ENCODE measurements at places on chromosomes 16 and 17.

GRCh38 chr16:1958715-1959268 lies 546 bp upstream of the NDUFB10 start:
- peak; percentile 9 for ATAC-seq

DNA sequence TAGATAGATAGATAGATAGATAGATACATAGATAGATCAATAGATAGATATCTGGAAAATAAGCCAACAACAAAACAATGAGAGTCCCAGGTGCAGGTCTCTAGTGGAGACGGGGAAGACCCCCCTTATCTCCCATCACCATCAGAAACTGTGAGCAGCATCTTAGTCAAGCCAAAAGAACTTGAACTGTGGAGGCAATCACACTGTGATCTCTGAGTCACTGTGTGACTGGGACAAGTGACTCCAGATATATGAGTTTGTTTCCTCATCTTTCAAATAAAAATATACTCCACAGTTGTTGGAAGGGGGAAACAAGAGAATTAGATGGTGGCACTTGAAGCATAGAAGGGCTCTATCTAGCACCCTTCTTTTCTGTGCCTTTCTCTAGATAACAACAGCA lies 42.1 kb downstream of the NOG start:
- ATAC-seq = no peak

DNA sequence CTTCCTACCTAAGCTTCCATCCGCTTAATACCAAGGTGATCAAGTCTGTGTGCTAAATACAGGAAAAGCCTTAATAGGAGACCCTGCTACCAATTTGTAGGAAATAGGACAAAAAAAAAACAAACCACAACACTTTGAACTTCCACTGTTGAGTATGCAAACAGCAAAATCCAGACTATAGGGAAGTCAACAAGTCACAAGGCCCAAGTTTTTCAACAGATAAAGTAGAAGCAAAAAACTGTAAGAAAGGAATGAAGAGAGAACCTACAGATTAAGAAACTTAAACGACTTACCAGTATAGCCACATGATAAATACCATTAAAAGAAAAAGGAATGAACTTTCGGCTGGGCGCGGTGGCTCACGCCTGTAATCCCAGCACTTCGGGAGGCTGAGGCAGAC lies 7.4 kb downstream of the USP22 start:
- no peak for ATAC-seq

DNA sequence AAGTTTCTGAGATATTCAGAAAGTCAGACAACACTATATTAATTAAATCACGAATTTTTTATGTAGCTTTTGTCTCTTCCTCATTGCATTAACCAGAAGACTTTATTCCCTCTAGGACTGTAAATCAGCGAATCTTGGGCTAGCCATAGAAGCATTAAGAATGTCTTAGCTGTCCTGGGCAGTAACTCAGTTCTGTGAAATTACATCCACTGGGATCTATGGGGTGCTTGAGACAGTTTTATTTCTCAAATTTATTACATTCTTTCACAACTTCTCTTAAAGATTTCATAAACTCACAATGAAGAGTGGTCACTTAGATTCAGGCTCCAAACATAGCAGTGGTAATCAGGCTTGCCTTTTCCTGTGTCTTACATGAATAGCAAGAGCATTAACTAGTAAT lies 1153.4 kb downstream of the CDH8 start:
- no peak for ATAC-seq

DNA sequence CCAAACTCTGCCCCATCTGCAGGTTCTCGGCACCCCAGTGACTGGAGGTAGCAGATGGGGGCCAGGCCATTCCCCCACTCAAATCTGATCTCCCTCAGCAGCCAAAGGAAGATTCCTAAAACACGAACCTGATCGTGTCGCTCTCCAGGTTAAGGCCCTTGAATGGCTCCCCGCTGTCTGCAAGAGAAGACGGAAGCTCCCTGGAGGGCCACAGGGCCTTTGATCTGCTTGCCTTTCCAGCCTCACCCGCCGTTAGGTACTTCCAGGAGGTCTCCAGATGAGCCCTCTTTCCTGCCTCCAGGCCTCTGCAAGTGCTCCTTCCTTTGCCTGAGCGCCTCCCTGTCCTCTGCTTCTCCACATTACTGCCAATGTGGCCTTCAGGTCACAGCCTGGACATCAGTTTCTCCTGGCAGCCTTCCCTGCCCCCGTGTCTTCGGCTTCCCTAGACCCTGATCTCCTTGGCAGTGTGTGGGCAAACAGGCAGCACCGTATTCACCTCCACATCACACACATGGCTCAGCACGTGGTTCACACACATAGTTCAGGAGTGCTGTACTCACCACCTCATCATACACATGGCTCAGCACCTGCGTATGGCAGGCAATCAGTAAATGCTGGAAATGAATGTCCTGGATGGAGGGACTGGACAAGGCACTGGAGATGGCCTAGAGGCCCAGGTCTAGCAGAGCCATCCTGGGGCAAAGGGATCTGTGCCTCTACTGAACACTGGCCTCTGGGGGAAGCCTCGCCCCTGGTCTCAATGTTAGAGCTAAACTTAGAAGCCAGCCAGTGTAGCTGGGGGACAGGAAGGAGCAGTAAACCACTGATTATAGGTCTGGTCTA lies 26.4 kb upstream of the MRPS23 start:
- no peak for ATAC-seq

- ATAC-seq = peak; percentile 90
Observed at GRCh38 chr17:76696763-76697701, 13.7 kb downstream of the MXRA7 start.

- ATAC-seq = no peak
Observed at GRCh38 chr17:62619417-62620155, 7.9 kb upstream of the MRC2 start.

GRCh38 chr17:36048066-36048465 lies 16.0 kb upstream of the CCL18 start:
- no peak for ATAC-seq

- no peak for ATAC-seq
Observed at GRCh38 chr16:50679676-50680555, 1.2 kb downstream of the SNX20 start.

- ATAC-seq = peak; percentile 18
Observed at GRCh38 chr17:57875290-57876022, 25.6 kb upstream of the MRPS23 start.

GRCh38 chr17:28950017-28950751 lies 1.1 kb downstream of the PHF12 start:
- ATAC-seq = no peak

DNA sequence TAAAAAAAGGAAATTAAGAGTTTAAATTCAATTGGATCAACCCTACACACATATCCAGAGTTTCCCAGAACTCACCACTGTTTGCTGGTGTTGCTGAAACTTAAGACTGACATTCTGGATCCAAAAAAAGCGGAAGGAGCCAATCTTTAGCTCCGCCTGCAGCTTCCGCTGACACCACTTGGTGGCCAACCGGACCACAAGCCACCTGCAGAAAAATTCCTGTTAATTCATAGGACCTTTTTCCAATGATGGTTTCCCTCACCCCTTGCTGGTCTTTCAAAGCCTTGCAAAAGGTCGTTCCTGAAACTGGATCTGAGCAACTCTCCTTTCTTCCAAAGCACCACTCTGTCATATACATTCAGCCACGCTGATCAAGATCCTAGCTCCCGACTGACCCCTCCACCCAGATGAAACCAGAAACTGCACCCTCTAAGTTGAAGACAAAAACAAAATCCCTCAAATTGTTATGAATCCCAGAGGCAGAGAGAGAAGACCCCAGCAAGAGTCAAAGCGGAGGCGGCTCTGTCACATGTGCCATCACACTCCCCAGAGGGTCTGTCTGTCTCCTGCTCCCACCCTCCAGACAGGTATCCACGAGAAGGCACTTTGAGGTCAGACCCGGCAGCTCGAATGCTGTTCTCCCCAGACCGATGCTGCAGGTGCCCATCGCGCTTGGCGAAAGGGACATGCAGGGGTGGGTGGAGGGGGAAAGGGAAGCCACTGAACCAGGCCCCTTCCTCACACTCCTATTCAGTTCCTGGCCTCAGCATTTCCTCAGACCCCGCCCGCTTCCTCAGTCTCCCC lies 773 bp downstream of the BLTP2 start:
- peak; percentile 27 for ATAC-seq

DNA sequence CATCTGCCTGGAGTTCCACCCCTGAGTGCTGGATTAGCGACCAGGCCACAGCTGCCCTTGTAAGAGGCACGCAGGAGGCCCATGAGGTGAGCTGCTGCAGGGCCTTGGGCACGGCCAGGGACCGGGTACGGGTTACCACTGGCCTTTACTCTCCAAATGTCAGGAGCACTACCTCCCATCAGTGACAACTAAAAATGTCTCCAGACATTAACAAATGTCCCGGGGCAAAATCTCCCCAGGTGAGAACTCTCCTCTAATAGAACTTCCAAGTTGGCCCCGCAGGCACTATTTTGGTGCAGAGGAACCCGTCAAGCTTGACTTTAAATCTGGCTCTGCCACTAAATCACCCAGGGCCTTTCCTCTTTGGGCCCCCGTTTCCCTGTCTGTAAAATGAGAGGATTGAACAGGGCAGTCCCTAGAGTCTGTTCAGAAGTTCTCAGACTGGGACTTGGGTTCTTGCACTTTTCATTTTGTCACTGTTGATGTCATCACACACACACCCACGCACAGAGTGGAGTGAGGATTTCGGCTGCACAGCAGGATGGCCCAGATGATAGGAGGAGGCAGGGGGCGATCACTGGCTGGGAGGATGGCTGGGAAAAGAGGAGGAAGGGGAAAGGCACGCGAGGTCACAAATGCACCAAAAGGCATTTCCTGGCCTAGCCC lies 24.5 kb upstream of the MAPT start:
- ATAC-seq = no peak

DNA sequence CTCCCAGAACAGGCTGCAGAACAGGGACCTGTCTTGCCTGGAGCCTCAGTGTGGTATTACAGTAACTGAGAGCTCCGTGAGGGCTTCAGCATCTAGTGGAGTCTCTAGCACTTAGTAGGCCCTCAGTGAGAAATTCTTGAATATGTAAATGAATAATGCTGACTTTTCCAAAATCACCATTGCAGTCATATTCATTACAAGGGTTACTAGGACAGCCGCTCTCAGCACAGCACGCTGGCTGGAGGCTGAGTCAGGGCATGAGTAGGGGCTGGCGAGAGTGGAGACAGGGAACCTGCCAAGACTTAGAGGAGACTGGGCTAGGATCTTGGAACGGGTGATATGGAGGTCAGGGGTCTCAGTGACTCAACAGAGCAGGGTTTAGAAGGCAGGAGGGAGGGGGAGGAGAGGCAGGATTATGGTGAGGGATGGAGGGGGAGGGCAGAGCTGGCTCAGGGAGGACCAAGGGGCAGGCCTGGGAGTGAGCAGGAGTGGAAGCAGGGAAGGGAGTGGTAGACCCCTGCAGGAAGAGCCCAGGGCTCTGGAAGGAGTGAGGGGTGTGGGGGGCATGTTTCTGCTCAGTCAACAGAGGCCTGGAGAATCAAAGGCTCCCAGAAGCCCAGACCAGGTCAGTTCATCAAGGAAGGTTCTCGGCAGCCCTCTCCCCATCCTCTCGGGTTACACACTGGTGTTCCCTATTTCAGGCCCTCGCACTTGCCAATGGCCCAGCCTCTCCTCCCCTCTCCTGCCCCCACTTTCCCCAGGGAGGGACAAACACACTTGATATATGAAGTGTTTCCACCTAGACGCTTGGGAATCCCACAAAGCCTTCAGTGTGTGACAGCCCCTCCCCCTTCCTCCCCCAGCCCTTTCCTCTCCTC lies 42.3 kb downstream of the FZD2 start:
- no peak for ATAC-seq

GRCh38 chr17:10420811-10421210 lies 939 bp downstream of the MYH8 start:
- ATAC-seq = no peak

DNA sequence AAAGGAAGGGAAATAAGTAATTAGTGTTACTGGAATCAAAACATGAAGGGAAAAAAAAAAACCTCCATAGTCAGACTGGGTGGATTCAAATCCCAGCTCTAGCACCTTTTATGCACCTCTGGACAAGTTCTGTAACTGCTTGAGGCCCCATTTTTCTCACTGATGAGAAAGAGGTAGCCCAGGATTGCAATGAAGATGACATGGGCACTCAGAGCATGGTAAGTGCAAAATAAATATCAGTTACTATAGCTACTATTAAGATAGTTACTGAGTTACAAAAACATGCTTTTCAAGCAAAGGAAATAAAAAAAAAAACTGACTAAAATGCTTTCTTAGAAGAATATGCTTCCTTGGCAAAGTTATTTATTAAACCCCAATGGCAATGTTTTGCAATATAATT lies 58.8 kb downstream of the CEP95 start:
- ATAC-seq = no peak

GRCh38 chr17:76272541-76273444 lies 7.6 kb downstream of the UBALD2 start:
- ATAC-seq = peak; percentile 57

DNA sequence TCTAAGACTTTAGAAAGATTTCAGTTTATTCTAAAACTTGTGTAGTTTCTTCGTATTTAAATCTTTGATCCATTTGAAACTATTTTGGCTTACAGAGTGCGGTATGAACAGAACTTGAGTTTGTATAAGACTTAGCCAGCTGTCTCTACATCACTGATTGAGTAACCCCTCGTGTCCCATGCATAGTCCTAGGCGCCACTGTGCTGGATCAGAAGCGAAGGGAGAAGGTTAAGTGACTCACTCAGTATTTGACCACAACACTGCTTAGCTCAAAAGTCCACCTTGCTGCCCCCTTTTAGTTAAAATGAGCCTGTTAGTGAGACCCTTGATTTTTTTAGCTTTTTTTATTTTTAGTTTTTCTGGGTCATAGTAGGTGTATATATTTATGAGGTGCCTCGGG lies 28.4 kb downstream of the CD300LB start:
- ATAC-seq = no peak

DNA sequence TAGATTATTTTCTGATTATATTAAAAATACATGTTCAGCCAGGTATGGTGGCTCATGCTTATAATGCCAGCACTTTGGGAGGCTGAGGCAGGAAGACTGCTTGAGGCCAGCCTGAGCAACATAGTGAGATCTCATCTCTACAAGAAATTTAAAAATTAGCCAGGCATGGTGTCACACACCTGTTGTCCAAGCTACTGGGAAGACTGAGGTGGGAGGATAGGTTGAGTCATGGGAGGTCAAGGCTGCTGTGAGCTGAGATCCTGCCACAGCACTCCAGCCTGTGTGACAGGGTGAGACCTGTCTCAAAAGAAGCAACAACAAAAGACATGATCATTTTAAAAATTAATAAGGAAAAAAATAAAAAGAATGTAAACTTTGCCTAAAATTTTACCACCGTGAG lies 40.7 kb downstream of the PRAC1 start:
- no peak for ATAC-seq

DNA sequence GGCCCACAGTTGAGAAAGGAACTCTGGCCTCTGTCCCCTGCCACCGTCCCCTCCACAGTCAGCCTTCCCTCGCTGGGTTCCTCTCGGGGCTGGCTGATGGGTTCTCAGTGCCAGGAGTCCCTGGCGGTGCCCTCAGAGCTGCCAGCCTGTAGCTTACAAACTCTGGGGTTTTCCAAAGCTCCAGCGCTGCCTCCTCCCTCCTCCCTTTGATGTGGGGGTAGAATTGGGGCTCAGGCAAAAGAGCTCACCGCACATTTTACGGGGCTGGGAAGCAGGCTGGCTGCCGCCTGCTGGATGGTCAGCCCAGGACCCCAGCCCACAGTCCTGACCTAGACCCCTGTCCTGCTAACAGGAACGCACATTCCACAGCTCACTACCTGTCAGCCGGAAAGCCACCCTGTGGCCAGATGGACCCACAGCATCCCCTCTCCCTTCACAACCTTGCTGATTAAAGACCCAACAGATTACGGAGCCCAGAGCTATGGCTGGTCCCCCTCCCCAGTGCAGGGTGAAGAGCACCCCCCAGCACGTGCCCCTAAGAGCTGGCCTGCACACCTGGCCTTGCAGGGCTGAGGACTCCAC lies 6.0 kb downstream of the VASN start:
- ATAC-seq = no peak

GRCh38 chr17:57644326-57644725 lies 100.8 kb downstream of the CCDC182 start:
- ATAC-seq = no peak
